ENCODE measurements at places on chromosomes 3 and 15.

- DNase-seq: no peak
Measured at GRCh38 chr3:14363991-14364390, 38.4 kb upstream of the SLC6A6 start.

DNA sequence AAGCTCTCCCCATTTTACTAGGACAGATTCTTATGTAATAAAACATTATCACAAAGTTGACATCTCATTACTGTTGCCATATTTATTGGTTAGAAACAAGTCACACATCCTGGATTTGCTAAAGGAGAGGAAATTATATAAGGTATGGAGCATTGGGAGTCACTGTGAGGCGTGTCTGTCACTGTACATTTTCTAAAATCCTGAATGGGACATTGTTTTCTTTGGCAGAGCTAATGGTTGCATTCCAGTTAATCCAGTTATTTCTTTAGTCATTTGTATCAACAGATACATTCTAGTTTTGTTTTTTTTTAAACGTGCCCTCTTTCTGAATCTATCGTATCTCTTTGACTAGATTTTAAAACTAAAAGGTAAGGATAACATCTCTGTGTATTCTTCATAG is 70.2 kb upstream of the MITF start:
- DNase-seq: no peak

DNA sequence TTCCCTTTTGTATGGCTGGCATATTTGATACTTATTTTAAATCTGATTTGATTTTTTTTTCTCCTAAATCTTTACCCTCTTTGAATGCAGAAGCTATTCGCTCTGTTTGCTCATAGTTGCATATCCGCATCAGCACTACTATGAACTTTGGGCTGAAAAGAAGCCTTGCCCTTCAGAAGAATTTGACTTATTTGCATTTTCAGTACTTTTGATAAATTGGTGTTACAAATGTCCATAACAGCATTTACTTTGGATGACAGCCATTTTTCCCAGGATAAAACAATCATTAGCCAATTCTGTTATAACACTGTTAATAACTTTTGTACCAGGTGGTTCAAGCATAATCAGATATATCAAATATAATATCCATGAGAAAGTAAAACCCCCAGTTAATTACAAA is 129.5 kb downstream of the PLCL2 start:
- no peak for DNase-seq

DNA sequence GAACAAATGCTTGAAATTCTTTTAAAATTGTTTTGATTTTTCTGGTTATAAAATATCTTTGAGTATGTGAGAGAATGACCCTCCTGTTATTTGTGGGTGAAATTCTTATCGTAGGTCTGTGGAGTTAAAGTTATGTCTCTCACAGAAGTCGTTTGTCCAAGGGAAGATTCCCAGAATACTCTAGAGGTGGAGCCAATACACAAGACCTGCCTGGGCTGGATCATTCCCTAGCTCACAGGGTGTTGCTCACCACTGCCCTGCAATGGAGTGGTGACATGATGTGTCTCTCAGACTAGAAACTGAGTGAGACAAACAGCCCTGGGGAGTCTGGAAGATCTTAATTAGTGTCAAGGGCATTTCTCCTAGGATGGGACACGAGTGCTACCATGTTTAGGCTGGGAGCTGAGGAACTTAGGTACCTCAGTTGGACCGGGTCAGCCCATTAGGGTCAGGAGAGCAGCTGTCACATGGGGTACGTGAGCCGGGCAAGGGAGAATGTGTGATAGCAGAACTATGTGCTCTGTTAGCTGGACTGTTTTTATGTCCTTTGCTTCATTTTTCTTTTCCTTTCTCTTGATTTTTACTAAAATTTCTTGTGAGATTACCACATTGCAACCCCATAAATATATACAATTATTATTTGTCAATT is 53.6 kb upstream of the MYO5C start:
- DNase-seq: no peak

DNA sequence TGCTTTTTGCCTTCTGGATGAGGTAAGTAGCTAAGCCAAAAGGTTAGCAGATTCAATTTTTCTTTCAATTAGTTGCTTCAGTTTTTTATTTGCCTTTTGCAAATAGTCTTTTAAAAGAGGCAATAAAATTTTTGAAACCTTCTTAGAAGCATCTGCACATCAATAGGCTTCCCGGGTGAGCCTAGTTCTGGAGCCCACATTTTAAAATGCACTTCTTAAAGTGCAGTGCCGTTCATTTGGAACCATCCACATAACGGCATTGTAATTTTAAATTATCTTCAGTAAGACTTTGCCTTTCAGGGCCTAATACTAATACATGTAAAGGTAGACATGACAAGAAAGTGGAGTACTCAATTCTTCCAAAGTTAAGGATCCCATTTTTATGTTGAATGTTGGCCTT is 269.2 kb downstream of the THSD4 start:
- DNase-seq: no peak

DNA sequence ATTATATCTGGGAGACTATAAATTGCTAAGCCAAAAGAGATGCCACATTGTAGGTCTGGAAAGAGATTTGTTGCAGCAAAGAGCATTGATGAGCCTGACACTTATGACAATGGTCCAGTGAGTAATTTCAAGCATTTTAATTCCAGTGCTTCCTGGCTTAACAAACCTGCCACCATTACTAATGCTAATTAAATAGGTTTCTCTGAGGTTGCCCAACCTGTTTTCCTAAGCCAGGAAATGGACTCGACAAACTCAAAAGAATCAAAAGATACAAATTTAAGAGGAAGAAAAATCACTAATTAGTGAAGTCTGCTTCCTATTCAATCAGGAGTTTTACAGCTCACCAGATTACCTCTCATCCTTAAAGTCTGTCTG is 36.7 kb upstream of the CTDSPL start:
- no peak for DNase-seq

DNA sequence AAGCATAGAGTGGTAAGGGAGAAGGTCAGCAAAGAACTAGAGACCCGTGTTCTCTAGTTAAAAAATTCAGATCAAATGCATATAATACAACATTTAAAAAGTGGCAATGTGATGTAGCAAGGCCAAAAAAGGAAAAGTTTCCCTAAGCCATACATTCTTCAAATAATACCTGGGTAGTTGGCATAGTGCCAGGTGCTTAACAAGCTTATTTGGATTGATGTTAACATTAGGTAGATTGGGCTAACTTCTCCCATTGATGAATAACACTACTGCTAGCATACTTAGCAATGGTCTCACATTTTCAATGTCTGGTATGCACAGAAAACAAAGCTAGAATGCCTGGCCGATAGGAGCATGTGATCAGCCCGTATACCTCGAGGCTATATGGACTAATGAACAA is 283.6 kb upstream of the RARB start:
- peak; percentile 1 for DNase-seq

DNA sequence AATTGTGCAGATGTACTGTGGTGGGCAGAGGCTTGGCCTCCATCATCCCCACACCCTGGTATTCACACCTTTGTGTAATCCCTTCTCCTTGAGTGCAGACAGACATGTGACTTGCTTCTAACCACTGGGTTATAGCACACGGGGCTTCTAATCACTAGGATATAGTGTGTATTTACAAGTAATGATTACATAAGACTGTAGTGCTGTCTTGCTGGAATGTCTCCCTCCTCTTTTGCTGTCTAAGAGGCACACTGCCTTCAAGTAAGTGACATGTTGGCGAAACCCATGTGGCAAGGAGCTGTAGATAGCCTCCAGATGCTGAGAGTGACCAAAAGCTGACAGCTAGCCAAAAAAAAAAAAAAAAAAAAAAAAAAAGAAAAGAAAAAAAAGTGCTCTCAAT is 542.7 kb upstream of the MDFIC2 start:
- no peak for DNase-seq

- peak; percentile 88 for DNase-seq
Measured at GRCh38 chr3:186938716-186939115, 8.4 kb downstream of the ST6GAL1 start.

GRCh38 chr15:61315471-61315870 is 86.4 kb upstream of the RORA start:
- DNase-seq: no peak

All from hematopoietic multipotent progenitor cell treated with erythropoietin and hydrocortisone succinate and interleukin-3 and kit ligand, for 4 days (in vitro differentiated cells).